ENCODE measurements at places on chromosomes 12 and 14.

GRCh38 chr12:94254270-94254669 lies 105.9 kb downstream of the PLXNC1 start:
- DNase-seq, result no peak

DNA sequence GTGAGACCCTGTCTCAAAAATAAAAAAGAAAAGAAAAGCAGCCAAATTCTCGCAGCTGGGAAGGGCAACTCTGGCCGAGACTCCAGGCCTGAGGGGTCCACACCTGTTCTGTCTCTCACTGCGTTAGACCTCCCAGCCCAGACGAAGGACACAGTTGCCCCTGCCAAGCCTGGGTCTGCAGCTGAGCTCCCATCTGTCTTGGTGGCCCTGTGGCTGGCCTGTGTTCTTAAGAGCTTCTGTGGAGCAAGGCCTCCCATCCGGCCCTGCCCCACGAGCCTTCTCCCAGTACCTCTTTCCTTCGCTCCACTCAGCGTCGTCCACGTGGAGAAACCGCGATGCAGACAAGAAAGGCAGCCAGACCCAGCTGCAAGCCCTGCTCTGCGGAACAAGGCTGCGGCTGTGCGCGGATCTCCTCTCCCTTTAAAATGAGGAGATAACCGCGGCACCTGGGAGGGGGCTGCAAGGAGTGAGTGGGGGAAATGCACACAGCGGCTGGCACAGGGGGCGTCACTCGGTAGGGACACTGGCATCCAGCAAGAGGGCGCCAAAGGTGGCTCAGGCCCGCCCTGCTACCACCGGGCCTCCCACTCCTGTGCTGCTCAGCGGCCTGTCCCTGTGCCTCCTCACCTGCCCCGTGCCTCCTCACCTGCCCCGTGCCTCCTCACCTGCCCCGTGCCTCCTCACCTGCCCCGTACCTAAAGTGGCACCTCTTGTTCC lies 42.4 kb downstream of the LRRC74A start:
- no peak for DNase-seq

DNA sequence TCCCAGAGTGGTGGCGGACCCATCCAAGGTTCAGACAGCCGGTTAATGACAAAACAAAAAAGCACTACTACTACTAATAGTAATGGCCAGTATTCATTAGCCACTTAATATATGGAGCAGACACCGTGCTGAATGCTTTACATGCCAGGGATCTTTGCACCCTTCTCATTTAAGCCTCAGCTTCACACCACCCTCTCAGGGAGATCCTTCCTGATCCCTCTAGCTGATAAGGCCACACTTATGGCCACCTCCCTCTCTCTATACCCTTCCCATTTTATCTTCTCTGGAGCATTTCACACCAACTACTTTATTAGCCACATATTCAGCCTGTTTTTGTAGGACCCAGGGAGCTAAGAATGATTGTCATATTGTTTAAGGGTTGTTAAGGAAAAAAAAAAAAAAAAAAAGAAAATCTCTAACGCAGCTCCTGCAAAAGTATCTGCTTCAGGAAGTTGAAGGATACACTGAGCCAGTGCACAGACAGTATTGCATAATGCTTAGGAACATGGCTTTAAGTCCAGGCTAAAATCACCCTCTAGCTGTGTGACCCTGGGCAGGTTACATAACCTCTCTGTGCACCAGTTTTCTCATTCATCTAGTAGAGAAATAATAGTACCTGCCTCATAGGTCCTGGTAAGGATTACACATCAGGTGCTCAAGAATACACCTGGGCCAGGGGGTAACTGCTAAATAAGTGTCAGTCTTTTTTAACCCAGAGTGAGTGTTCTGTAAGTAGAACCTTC lies 29.4 kb downstream of the NUAK1 start:
- no peak for DNase-seq

GRCh38 chr12:20280515-20280914 lies 87.8 kb upstream of the PDE3A start:
- no peak for DNase-seq

GRCh38 chr14:54699735-54700134 lies 132.8 kb downstream of the SAMD4A start:
- DNase-seq, result no peak

- DNase-seq, result no peak
Measured at GRCh38 chr12:113285679-113286610, 49.0 kb downstream of the SLC8B1 start.

- no peak for DNase-seq
Measured at GRCh38 chr12:11067514-11067913, 5.4 kb upstream of the TAS2R46 start.

DNA sequence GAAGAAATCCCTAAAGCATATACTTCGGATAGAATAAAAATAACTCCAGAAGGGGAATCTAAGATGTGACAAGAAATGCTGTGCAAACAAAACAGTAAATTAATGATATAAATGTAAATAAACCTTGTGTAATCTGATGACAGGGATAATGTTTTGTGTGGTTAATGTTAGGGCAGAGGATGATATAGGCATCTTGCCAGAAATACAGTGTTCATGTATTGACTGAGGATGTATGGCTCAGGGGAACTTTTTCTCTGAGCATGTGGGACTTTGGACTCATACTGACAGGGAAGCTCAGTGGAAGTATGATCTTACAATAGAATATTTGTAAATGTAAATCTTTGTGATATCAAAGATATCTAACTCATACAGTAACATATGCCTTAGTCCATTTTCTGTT lies 420.2 kb downstream of the TMTC2 start:
- DNase-seq, result no peak

DNA sequence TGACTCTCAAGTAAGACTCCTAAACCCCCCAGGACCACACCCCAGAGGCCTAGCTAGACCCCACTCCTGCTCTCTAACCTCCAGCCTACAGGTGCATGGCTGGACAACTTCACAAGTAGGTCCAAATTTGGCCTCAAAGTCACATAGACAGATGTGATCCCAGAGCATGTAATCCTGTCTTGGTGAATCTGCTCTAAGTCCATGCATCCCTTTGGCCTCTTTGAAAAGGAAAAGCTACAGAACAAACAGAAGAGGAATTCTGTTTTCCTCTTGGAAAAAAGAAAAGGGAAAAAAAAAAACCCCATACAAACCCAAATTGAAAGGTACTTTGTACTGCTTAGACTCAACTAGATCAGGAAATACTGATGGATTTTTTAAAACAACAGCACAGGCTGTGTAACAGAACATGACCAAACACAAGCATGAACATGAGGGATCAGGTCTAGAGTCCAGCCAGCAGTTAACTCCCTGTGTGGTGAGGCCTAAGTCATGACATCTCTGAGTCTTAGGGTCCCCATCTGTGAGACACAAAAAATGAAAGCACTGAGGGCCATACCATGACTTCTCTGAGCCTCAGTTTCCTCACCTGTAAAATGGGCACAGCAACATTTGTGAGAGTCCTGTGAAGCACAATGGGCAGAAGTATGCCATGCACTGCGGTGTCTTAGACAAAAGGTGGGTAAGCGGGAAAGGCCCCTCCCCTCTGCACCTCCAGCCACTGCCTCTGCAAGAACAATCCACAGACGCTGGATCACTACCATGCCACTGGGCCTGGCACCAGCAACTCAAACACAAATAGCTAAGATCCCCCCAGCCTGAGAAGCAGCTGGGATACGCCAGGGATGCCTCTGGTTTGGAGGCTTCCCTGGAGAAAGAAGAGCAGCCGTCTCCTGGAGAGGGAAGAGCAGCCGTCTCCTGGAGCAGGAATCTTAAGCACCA lies 9.9 kb downstream of the PITPNM2 start:
- DNase-seq, result no peak

- no peak for DNase-seq
Measured at GRCh38 chr12:12819752-12820311, 6.7 kb downstream of the DDX47 start.

- DNase-seq, result no peak
Measured at GRCh38 chr12:32558903-32559302, 120.2 kb upstream of the DNM1L start.

GRCh38 chr12:82866946-82867345 lies 180.2 kb downstream of the TMTC2 start:
- no peak for DNase-seq

DNA sequence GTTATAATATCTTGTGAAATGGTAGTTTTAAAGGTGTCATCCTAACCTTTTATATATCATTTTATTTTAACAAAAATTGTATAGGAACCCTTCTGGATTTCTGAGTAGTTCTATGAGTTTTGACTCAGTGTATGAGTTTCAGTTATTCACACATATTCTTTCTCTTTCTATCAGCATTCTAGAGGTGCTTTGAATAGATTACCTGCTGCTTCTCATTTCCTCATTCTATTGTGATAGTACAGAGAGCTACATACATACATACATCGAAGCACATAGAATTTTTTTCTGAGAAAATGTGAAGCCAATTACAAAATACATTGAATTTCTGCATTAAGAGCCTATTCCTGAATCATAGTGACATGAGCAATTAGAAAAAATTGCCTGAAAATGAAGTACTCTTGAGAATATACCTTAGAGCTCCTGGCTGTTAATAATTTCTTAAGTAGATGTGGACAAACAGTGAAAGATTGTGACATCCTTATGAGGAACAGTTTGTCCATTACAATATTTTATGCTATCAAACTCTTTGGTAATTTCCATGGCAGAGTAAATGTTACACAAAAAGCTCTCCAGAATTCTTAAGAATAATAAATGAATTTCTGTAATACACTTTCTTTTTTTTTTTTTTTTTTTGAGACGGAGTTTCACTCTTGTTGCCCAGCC lies 556.6 kb downstream of the TRHDE start:
- DNase-seq, result no peak

DNA sequence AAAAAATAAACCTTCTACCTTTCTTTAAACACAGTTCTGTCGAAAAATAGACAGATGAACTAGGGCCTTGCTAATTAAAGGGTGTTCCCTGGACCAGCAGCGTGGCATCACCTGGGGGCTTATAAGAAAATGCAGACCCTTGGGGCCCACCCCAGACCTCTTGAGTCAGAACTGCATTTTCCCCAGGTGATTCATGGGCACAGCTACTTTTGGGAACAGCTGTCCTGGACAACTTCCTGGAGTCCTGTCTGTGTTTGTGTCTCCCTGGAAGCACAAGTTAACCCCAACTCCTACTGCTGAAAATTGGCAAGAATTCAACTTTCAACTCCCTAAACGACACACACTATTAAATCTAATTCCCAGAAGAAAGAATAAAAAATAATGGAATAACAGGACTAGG lies 17.8 kb downstream of the FBLN5 start:
- no peak for DNase-seq

- no peak for DNase-seq
Measured at GRCh38 chr12:119592232-119592631, 1.3 kb upstream of the TMEM233 start.

- no peak for DNase-seq
Measured at GRCh38 chr14:35222872-35223466, 69.2 kb upstream of the PSMA6 start.

GRCh38 chr12:50049254-50050118 lies 7.9 kb upstream of the ASIC1 start:
- DNase-seq, result no peak

- peak; percentile 47 for DNase-seq
Measured at GRCh38 chr14:100434911-100435438, 111.8 kb downstream of the SLC25A47 start.

GRCh38 chr12:62301799-62302133 lies 41.6 kb downstream of the USP15 start:
- DNase-seq, result no peak

DNA sequence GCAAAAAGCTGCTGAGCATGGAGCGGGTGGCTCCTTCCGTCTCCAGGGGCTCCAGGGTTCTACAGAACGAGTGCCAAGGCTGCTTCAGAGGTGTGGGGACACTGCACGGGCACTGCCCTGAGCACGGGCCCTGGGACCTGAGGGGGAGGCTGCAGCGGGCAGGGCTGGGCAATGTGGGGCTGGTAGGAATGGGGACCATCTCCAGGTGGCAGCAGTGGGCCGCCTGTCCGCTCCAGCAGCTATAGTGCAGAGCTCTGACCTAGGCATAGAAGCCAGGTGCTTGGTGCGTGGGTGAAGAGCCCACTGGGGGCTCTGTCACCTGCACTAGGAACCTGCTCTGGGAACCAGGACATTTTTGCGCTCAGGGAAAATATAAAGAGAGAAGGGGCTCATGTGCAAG lies 22.3 kb downstream of the HDAC7 start:
- DNase-seq, result no peak

GRCh38 chr12:107402041-107403022 lies 283.3 kb upstream of the PWP1 start:
- no peak for DNase-seq

- no peak for DNase-seq
Measured at GRCh38 chr12:68253504-68253903, at the start of gene IL22. IL22 (minus strand) TSS chr12:68253604; CDS start chr12:68253448, 156 bp downstream.

DNA sequence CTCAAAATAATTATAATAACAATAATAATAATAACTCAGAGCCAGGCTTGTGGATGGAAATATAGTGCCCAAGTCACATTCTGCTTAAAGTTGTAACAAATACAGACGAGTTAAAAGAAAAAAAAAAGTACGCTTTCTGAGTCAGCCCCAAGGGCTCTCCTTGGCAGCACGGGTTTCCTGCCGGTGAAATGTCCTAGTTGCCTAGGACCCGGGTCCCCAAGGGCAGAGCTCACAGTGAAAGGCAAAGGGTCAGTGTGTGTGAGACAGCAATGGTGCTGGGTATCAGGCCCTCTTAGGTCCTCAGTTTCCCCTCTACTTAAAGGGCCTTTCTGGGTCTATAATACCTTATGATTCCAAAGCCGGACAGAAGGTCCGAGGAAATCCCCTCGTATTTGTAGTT lies 96.3 kb upstream of the CLMN start:
- DNase-seq, result no peak

GRCh38 chr14:68797121-68797670 lies 4.3 kb upstream of the ZFP36L1 start:
- peak; percentile 53 for DNase-seq

GRCh38 chr14:73221945-73222344 lies 15.4 kb upstream of the PAPLN start:
- no peak for DNase-seq

DNA sequence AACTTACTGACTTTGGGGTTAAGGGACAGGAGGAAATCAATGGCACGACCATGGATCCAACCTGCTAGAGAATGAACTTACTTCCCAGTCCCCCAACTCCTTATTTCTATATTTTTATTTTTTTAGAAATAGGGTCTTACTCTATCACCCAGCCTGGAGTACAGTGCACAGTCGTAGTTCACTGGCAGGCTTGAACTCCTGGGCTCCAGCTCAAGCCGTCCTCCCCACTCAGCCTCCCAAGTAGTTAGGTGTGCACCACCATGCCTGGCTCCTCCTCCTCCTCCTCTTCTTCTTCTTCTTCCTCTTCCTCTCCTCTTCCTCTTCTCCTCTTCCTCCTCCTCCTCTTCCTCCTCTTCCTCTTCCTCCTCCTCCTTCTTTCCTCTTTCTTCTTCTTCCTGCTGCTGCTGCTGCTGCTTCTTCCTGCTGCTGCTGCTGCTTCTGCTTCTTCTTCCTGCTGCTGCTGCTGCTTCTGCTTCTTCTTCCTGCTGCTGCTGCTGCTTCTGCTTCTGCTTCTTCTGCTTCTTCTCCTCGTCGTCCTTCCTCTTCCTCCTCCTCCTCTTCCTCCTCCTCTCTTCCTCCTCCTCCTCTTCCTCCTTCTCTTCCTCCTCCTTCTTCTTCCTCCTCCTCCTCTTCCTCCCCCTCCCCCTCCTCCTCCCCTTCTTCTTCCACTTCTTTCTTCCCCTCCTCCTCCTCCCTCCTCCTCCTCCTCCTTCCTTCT lies 390.1 kb upstream of the RGS6 start:
- no peak for DNase-seq

Measured in cardiac septum (tissue), 1 donor.